ENCODE measurements at places on chromosomes 7 and 10. TPM values are rescaled to one million over a fixed set of nuclear protein-coding genes. Genes with fewer than 3 reads are reported as not detected.

WASHC2C gene
- 26.2 TPM for total RNA-seq

CLRN3 gene
- total RNA-seq, result 0.22 TPM

CALML3 gene
- total RNA-seq, result not detected

GHRHR gene
- not detected for total RNA-seq

RAMP3 gene
- total RNA-seq, result 51.2 TPM

AMZ1 gene
- total RNA-seq, result not detected

LRMDA gene
- total RNA-seq, result 17.3 TPM

NAT16 gene
- total RNA-seq, result not detected

GJD4 gene
- not detected for total RNA-seq

DGKI gene
- total RNA-seq, result 1.1 TPM

MYL7 gene
- not detected for total RNA-seq

PNLIP gene
- not detected for total RNA-seq

HTRA1 gene
- total RNA-seq, result 125 TPM

CPA4 gene
- total RNA-seq, result under 0.01 TPM

NPFFR1 gene
- not detected for total RNA-seq

GJC3 gene
- total RNA-seq, result 0.65 TPM

SUN3 gene
- total RNA-seq, result not detected

SMIM30 gene
- total RNA-seq, result 52.6 TPM

NPC1L1 gene
- not detected for total RNA-seq

NPSR1 gene
- total RNA-seq, result not detected

NEUROD6 gene
- not detected for total RNA-seq

PAPOLB gene
- total RNA-seq, result under 0.01 TPM

C7orf33 gene
- total RNA-seq, result not detected

TRPV5 gene
- not detected for total RNA-seq

RET gene
- total RNA-seq, result 0.44 TPM

PKD2L1 gene
- total RNA-seq, result not detected

FAM221A gene
- total RNA-seq, result 8.1 TPM

ADCY1 gene
- total RNA-seq, result 0.44 TPM

HACD1 gene
- 23.1 TPM for total RNA-seq

SBDS gene
- 100 TPM for total RNA-seq

CADPS2 gene
- total RNA-seq, result 48.0 TPM

ZWINT gene
- 7.7 TPM for total RNA-seq

KMT2E gene
- total RNA-seq, result 146 TPM

PRKCQ gene
- 0.44 TPM for total RNA-seq

DNAJC30 gene
- total RNA-seq, result 2.4 TPM

SLC26A5 gene
- 1.4 TPM for total RNA-seq

AGR3 gene
- not detected for total RNA-seq

IFIT5 gene
- total RNA-seq, result 7.7 TPM

FZD8 gene
- 24.6 TPM for total RNA-seq

PSPH gene
- total RNA-seq, result 29.8 TPM

LEP gene
- not detected for total RNA-seq

ATG9B gene
- total RNA-seq, result under 0.01 TPM

GIMAP4 gene
- total RNA-seq, result 197 TPM

Measured in lung microvascular endothelial cell (primary cell).